ENCODE measurements at places on chromosomes 4 and X. TPM values are rescaled to one million over a fixed set of nuclear protein-coding genes. Genes with fewer than 3 reads are reported as not detected.

DDX60 gene
- 2.0 TPM for total RNA-seq

TMPRSS11E gene
- total RNA-seq: not detected

SPATA18 gene
- 5.6 TPM for total RNA-seq

RPL34 gene
- total RNA-seq: 865 TPM

PRKG2 gene
- 0.78 TPM for total RNA-seq

COX7B gene
- 612 TPM for total RNA-seq

SRPX2 gene
- total RNA-seq: 2.4 TPM

ADH1A gene
- total RNA-seq: not detected

CLTRN gene
- 1.2 TPM for total RNA-seq

GABRQ gene
- 0.17 TPM for total RNA-seq

NPNT gene
- total RNA-seq: 0.22 TPM

ZXDA gene
- 1.9 TPM for total RNA-seq

TMEM184C gene
- 21.2 TPM for total RNA-seq

CDKL2 gene
- 0.84 TPM for total RNA-seq

MAGT1 gene
- total RNA-seq: 36.1 TPM

TMEM192 gene
- 7.4 TPM for total RNA-seq

CABS1 gene
- not detected for total RNA-seq

RAB40AL gene
- total RNA-seq: 0.24 TPM

PABPC1L2A gene
- not detected for total RNA-seq

BRS3 gene
- not detected for total RNA-seq

RIPPLY1 gene
- total RNA-seq: not detected

TCP11X1 gene
- total RNA-seq: not detected

CLDN22 gene
- total RNA-seq: not detected

KLHL13 gene
- total RNA-seq: 0.31 TPM

HTRA3 gene
- 13.8 TPM for total RNA-seq

PGM2 gene
- 14.1 TPM for total RNA-seq

SSX3 gene
- not detected for total RNA-seq

UGT2B11 gene
- total RNA-seq: 0.12 TPM

GPR173 gene
- total RNA-seq: not detected

GC gene
- not detected for total RNA-seq

NAA15 gene
- total RNA-seq: 23.4 TPM

CFAP99 gene
- total RNA-seq: 0.05 TPM

PCGF3 gene
- total RNA-seq: 19.0 TPM

LANCL3 gene
- total RNA-seq: not detected

DUX4 gene
- not detected for total RNA-seq

TMEM31 gene
- total RNA-seq: not detected

ANK2 gene
- total RNA-seq: 1.0 TPM

IL13RA2 gene
- total RNA-seq: not detected

MSANTD1 gene
- 0.15 TPM for total RNA-seq

NRK gene
- not detected for total RNA-seq

CACNA1F gene
- total RNA-seq: not detected

TCEAL6 gene
- not detected for total RNA-seq

GPRASP3 gene
- total RNA-seq: 4.0 TPM

SGMS2 gene
- 23.9 TPM for total RNA-seq

FAM200B gene
- total RNA-seq: 38.8 TPM

TMPRSS11A gene
- not detected for total RNA-seq

VSIG4 gene
- total RNA-seq: not detected

USP17L21 gene
- not detected for total RNA-seq

PPP4R3C gene
- total RNA-seq: not detected

WDR17 gene
- total RNA-seq: 1.9 TPM

ALG13 gene
- 51.0 TPM for total RNA-seq

AR gene
- total RNA-seq: 3.1 TPM
